ENCODE measurements at places on chromosomes 3 and 15. TPM values are rescaled to one million over a fixed set of nuclear protein-coding genes. Genes with fewer than 3 reads are reported as not detected.

The SPATA12 gene
- total RNA-seq = 0.04 TPM

The GASK1A gene
- under 0.01 TPM for total RNA-seq

GRCh38 chr3:126308394-126309125, 48.6 kb downstream of the KLF15 start:
- no peak for DNase-seq

DNA sequence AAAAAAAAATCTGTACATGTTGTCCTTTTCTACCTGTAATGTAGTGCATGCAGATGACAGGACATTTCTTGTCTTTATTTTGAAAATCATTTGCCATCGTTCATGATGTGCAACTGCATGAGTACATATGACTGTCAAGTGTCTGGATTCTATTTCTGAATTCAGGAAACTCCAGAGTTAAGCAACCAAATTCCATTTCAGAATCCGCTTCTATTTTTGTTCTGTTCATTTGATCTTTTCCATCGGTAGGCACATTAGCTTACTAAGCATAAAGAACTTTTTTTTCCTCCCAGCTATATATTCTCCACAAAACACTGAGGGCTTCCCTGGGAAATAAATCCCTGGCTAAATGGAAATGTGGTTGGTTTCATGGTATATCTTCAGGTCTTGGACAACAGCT, 365.6 kb downstream of the PTPRG start:
- DNase-seq = no peak

- DNase-seq = no peak
Observed at GRCh38 chr15:100771746-100772145, 107.9 kb upstream of the ALDH1A3 start.

DNA sequence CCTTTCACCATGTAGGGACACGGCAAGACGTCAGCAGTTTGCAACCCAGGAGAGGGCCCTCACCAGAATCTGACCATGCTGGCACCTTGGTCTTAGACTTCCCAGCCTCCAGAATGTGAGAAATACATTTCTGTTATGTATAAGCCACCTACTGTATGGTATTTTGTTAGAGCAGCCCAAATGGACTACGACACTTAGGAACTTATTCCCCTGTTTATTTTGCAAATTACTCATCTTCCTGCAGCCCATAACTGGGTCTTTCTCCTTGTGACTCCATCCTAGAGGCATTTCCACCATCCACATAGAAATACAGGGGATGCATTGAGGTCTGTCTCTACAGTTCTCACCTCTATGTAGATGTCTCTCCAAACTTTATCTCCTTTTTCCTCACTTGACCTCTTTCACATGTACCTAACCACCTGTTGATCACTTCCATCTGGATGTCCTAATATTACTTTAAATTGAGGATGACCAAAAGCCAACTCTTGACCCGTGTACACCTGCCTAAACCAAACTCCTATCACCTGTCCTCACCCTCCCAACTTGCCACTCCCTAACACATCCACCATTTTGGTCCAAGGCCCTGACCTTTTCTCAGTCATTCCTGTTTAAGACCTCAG, 406.0 kb upstream of the WNT5A start:
- DNase-seq = no peak

GRCh38 chr3:72814308-72814707, 33.9 kb downstream of the SHQ1 start:
- no peak for DNase-seq

The SLC49A4 gene
- total RNA-seq = 14.6 TPM

The PLS1 gene
- total RNA-seq = 3.4 TPM
